ENCODE measurements at places on chromosomes 7 and 10.

DNA sequence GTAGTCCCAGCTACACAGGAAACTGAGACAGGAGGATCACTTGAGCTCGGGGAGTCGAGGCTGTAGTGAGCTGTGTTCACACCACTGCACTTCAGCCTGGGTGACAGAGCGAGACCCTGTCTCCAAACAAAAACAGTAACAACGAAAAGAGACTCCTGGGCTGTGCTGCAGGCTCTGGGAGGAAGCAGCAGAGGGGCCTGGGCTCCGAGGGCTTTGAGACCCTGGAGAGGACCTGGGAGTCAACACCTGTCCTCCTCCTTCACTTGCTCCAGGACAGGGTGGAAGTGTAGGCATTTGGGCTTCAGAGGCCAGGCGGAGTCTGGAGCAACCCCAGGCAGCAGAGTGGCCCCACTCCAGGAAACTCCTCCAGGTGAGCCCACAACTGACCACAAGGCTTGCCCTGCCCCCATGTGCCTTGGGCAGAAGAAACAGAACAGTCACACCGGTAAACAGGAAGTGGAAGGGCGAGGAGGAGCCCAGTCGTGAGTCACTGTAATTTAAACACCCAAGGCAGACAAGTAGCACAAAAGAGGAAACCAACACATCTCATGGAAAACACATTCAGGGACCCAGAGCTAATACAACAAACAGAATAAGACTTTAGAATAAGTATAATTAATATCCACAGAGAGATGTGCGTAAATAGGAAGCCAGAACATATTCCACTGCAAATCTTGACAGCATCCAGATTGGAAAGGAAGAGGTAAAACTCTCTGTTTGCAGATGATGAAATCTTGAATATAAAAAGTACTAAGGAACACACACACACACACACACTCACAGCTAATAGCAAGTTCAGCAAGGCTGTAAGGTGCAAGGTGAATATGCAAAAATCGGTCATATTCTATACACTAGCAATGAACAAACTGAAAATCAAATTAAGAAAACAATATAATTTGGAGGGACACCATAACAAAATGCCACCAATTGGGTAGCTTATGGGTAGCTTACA, 20.5 kb upstream of the RASGEF1A start:
- DNase-seq: peak; percentile 77

DNA sequence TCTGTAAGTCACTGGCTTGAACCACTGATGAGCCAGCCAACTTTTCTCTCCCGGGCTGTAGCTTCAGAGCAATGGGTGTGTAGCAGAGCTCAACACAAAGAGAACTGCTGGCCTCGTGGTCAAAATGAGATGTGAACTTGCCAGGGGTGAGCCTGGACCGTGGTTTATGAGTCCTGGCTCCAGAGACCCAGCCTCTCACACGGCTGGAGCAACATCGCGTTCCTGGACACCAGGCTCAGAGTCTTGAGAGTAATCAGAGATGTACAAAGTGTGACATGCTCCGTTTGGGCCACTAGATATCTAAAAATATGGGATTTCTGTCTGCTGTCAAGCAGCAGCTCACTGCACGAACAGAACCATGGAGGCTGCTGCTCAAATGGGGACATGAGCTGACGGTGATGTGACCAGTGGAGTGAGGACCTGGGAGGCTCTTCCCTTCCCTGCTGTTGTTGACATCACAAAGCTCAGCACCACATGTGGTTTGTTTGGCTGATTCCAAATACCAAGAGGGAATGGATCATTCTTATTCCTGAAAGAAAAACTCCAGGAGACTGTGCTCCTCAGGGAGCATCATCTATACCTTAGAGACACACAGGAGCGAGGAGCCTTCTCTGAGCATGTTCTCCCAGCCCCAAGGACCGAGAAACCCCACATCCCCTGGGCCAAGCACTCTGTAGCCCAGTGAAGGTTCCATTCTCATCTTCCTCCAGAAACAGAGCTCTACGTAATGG, 9.2 kb upstream of the SVIL start:
- no peak for DNase-seq

DNA sequence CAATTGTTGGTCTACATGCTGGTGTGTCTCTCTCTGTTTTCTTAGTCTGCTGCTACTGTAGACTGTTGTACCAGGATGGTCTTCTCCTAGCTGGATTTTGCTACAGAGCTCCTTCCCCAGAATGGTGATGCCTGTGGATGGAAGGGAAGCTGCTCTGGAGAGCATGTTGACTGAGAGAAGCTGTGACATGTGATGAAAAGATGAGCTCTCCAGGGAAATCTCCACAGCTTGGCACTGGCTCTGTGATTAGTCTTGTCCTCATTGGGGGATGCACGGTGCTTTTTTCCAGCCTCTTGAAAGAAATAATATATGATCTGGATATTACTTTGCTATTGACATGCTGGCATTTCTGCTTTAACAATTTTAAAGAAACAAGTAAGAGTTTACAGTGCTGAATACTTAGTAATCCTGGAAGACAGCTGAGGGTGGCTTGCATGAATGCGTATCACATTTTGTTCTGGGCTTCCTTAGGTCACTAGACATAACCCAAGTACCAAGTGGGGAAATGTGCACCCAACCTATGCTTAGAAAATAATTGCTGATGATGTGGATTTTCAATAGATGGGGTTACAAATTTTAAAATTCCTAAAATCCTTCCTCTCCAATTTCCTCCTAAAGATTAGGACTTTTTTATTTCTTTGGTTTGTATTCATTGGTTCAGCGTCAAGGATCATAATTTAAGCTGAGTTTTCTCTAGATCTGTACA, 849.7 kb downstream of the KCNMA1 start:
- DNase-seq: no peak

DNA sequence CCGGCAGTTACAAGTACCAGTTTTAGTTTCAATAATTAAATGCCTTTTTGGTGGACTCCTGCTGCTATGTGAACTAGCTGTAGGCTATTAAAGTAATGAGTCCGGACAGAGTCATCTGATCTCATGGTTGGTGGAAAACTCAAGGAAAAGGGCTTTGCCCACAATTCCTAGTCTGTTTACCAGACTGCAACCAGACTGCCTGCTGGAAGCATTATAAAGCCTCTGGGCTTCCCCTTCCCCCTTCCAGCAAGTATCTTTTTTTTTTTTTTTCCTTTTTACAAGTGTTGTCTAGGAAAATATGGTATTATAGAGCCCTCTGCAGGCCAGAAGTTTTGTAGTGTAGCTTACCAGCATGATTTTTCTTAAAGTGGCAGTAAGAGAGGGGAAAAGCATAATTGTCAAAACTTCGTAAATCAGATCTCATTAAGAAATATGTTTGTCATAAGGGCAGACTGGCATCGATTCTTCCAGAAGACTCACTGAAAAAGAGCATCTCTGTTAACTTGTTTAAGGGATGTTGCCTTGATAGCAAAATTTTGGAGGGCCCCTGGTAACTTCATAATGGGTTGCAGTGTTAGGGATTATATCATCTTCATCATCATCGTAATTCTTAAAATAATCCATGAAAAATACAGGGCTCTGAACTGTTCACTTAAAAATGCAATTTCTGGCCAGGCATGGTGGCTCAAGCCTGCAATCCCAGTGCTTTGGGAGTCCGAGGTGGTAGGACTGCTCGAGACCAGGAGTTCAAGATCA, 181.3 kb downstream of the TAX1BP1 start:
- peak; percentile 9 for DNase-seq

DNA sequence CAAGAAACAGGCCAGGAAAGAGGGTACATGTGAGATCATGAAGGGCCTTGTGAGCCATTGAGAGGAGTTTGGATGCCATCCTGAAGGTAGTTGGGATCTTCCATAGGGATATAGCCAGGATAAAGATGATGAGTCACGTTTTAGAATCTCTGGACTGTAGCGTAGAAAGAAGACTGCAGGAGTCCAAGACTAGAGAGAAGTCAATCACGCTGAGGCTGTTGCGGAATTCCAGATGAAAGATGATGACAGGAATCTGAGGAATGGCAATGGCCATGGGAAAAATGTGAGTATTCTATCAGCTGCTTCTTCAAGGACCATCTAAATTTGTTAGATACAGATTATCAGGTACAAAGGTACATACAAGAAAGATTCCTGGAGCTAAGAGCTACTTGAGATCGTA, 711.3 kb downstream of the GRM8 start:
- no peak for DNase-seq

- DNase-seq: no peak
Observed at GRCh38 chr7:96136600-96137239, 185.2 kb downstream of the SLC25A13 start.

DNA sequence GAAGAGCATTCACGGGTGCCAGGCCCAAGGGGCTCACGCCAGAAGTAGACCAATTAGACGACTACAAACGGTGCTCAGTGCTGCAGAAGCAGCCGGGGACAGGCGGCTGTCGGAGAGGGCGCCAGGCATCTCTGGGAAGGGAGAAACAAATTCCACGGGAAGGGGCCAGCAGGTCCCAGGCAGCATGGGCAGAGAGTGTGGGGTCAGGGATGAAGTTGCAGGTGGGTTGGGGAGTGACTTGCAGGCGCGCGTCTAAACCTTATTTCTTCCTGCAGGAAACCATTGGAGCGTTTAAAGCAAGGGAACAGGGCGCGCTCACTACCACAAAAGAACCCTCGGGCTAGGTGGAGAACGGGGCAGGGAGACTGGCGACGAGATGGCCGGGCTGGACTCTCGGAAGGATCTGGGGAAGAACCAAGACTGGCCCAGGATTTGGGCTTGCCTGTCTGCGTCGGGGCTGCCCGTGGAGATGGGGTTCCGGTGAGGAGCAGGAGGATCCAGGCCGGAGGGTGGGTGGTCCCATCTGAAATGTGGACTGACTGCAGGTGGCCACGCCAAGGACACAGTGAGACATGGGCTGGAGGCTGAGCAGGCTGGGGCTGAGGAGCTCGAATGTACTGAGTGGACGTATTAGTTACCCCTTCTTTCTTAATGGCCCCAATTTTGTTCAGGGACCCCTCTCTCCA, 116.3 kb upstream of the DIP2C start:
- no peak for DNase-seq

DNA sequence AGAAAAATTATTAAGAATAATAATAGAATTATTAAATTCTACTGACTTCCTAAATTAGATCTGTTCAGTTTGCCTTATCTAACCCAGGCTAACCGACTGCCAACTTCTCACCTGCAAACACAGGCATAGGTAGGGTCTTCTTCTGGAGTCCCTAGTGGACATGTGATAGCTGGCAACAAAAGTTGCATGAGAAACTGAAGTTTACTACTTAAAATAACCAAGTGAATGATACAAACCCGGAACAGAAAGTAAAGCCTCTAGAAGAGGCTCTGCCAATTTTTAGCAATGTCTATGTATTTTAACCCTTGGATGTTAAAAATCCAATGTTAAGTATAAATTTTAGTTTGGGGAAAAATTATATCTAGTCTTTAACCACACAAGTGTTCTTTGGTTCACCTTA, 37.6 kb downstream of the NDUFB2 start:
- DNase-seq: no peak

- no peak for DNase-seq
Observed at GRCh38 chr7:158257516-158258410, 329.9 kb downstream of the PTPRN2 start.

DNA sequence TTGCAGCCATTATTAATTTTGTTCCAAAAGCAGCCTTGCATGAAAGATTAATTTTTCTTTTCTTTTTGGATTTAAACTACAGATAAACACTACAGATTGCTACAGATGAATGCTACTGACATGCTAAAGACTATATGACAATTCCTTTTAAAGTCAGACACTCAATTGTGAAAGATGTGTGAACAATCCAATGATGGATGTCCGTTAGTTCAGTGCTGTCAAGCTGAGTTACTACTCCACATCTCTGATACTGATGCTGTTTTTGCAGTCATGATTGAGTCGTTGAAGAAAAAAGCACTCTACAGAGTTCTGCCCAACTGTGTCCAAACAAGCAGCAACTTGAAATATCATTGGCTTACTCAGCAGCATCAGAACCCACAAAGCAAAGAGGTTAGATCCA, 146.8 kb downstream of the OTUD1 start:
- DNase-seq: no peak

GRCh38 chr10:3043512-3044368, 23.6 kb upstream of the PFKP start:
- DNase-seq: peak; percentile 32

GRCh38 chr10:24340883-24341282, 131.9 kb downstream of the KIAA1217 start:
- no peak for DNase-seq

DNA sequence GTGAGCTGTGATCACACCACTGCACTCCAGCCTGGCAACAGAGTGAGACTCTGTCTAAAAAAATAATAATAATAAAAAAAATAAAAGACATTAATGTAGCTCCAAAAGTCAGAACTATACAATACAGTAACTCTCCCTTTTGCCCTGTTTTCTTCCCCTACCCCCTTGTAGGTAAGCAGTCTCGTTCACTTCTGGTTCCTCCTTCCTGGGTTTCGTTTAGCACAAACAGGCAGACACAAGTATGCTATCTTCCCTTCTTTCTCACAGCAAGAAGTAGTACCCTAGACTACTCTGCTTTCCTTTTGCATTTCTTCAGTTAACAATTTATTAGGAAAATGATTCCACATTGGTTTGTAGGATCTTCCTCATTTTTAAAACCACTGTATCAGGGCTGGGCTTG, 33.1 kb downstream of the PDSS1 start:
- DNase-seq: no peak

DNA sequence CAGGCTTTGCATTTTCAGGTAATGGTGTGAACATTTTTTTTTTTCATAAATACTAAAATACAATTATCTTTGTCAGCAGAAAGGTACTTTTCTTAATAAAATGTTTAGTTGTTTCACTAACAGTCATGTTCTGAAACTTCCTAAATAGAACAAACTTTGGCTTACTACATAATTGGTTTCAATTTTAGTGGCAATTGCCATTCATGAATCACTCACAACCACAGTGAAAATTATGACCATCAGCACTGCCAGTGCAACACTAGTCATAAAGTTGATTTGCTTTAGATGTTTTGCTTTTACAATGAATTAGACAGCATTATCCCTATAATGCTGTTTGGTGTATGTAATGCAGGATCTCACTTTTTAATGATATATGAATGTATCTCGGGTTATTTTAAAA, 297.6 kb upstream of the PLXDC2 start:
- no peak for DNase-seq

DNA sequence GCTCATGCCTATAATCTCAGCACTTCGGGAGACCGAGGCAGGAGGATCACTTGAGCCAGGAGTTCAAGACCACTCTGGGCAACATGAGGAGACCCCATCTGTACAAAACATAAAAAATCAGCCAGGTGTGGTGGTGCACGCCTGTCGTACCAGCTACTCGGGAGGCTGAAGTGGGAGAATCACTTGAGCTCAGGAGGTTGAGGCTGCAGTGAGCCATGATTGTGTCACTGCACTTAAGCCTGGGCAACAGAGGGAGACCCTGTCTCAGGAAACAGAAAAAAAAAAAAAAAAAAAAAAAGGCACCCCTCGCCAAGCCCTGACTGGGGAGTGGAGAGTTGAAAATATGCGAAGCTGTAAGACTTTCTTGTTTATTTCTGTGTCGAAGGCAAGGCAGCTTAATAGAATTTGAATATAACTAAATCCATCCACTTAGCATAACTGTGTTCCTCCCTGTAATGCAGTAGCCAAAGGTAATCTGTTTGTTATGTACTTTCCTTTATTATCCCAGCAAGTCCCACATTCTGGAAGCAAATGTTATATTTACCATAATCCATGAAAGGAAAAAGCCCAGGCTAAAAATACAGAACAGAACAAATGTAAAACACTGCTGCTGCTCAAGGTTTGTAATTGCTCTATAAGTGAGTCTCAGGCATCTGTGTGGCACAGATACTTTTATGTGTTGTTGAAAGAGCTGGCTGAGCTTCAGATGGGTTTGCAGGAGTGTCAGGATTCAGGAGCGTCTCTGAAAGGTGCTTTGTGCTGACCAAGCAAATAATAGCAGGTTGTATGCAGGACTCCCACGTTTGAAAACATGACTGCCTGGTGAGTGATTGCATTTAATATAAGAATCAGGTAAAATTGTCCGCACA, 127.2 kb downstream of the CELF2 start:
- DNase-seq: no peak

GRCh38 chr7:38034062-38034908, 113.8 kb downstream of the EPDR1 start:
- no peak for DNase-seq
